ENCODE measurements at places on chromosomes 7 and 10.

DNA sequence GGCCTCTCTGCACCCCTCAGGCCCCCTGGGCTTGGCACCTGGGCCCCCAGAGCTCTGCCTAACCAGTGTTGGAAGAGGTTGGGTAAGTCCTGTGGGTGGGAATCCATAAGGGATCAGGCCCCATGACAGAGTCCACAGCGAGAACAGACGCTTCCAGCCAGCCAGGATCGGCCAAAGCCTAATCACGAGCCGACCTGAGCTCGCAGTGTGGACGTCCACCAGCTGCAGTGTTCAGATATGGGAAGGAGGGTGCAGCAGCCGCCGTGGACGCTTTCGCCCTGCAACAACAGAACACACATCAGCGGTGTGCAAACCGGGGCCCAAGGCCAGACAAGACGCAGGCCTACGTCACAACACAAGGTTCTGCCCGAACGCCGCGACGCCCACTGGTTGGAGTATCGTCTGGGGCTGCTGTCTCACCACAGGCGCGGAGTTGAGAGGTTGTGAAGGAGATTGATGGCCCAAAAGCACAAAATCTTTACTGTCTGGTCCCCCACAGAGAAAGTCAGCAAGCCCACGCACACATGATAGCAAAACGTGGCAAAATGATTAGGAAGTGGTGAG, 102.1 kb downstream of the FOXL3 start:
- no peak for DNase-seq

DNA sequence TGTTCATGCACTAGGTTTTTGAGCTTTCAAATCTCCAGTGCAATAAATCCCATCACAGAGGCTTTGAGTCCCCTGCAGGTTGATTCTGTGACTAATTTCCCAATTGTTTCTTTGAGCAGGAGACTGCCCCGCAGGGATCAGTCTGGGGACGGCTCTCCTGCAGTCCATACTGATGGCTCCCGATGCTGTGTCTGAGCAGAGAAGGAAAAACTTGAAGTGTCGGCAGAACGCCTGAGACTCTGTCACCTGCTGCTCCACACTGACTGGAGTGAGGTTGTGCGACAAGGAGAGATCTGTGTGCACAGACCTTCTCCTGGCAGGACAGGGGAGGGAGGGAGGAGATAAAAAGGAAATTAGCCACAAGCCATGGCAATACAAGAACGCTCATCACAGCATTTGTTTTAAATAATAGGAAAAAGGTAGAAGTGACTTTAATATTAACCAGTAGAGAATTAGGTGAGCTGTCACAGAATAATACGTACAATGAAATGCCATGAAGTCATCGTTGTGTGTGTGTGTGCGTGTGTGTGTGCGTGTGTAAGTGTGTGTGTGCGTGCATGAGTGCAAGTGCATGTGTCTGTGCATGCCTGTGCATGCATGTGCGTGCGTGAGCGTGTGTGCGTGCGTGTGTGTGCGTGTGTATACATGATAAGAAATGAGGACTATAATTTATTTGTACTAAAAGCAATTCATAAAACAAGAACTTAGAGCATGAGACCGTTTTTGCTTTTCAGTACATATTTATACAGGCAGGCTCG, 38.2 kb downstream of the HTR5A start:
- DNase-seq: no peak

- no peak for DNase-seq
These were observed 5.0 kb upstream of the GSAP start for GRCh38 chr7:77420986-77421672.

DNA sequence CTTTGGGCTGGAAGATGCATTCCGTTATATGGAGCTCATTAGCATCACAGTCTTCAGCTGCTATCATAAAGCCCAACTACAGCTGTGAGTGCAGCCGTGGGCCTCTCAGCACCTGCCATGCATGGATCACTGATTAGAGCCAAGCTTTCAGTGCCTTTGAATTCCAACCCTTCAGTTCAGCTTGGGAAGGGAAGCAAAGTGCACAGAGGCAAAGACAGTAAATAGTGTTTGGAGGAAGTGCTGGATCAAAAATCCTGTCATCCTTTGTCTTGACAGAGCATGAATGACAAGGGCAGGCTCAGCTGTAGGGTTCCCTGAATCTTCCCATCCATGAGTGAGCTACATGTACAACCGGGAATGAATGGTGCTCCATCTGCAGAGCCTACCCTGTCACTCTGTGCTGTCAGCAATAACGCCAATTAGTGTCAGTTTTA, 153.7 kb downstream of the DNAJB9 start:
- DNase-seq: no peak

GRCh38 chr10:92354587-92354986, 63.6 kb downstream of the MARCHF5 start:
- DNase-seq: no peak

DNA sequence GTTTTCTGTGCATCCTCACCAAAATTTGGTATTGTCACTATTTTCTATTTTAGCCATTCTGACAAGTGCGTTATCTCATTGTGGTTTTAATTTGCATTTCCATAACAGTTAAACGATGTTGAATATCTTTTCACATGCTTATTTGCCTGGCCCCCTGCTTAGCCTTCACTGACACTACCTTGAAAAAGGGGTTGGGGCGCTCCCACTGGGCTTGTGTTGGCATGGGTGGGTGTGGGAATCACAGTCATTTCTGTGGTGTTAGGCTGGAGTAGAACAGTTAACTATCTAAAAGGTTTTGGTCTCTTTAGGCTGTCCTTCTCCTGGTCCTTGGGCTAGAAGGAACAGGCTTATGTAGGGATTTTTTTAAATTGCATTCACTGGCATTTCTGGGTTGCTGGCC, 72.2 kb upstream of the TMEM140 start:
- no peak for DNase-seq

- no peak for DNase-seq
These were observed 28.9 kb downstream of the ELFN1 start for GRCh38 chr7:1698951-1699350.

DNA sequence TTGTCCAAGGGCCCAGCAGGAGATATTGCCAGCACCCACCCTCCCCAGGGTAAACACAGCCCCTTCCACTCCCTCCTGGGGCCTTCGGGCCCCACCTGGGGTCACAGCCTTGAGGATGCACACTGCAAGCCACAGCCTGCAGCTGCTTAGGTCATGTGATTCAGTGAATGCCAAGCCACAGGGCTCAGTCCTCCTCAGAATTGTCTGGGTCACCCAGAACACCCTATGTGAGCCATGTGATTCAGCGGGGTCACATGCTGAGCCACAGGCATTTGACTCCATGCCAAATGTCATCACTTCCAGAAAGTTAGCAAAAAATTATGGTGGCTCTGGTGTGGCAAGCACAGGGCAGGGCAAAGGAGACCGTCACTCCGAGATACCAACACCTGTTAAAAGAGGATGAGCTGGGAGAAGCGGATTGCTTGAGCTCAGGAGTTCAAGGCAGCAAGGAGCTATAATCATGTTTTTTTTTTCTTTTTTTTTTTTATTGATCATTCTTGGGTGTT, 17.2 kb upstream of the PSAP start:
- no peak for DNase-seq

DNA sequence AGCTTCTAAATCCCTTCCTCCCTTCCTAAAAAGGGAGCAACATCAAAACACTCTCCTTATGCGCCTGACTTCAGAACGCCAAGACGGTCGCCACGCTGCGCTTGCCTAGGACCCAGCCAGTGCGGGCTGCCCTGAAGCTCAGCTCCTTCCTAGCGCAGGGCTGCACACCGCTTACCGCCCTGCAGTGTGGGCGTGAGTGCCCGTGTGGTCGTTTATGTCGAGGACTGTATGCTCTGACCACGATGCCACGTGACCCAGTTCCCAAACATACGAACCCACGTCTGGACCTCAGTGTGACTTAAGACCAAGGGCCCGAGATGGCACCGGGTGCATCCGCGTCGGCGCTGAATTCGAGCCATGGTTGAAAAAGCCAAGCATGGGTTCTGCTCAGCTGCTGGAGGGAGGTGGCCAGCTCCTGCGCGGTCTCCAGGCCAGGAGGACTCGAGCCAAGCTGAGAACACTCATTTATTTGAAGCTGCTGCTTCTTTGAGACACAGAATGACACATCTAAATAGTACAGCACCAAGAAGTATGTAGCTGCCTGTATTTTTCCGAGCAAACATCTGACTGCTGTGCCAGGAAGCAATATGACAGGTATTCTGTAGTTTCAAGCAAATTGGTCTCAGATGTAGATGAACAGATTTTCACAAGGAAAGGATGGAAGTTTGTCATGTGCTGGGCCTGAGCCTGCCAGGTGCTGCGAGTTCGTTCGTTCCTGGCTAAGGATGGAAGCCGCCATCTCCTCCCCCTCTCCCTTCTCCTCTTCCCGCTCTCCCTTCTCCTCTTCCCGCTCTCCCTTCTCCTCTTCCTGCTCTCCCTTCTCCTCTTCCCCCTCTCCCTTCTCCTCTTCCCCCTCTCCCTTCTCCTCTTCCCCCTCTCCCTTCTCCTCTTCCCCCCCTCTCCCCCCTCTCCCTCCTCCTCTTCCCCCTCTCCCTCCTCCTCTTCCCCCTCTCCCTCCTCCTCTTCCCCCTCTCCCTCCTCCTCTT, 184.7 kb downstream of the EBF3 start:
- DNase-seq: no peak

DNA sequence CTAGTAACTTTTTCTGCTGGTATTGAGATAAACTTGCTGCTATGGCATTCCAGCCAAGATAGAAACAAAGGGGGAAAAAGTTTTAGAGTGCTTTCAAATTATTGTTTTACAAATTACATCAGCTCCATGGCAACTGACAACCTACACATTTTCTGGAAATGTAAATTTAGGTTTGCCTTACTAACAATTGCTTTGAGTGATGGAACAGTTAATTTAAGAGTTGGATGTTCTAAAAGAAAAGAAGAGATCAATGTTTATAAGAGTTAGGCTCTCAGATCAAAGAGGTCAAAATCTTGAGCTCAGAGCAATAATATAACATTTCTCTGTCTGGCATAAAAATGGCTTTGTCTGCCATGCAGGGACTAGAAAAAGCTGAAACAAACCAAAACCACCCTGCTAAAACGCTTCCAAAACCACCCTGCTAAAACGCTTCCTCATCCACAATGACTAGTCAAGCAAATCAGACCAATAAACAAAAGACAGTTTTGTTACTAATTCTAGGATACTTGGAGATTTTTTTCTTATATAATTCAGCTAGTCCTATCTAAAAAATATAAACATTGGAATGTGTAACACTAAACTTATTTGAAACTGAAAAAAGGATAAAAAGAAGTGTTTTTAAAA, 32.3 kb downstream of the ORC5 start:
- no peak for DNase-seq

DNA sequence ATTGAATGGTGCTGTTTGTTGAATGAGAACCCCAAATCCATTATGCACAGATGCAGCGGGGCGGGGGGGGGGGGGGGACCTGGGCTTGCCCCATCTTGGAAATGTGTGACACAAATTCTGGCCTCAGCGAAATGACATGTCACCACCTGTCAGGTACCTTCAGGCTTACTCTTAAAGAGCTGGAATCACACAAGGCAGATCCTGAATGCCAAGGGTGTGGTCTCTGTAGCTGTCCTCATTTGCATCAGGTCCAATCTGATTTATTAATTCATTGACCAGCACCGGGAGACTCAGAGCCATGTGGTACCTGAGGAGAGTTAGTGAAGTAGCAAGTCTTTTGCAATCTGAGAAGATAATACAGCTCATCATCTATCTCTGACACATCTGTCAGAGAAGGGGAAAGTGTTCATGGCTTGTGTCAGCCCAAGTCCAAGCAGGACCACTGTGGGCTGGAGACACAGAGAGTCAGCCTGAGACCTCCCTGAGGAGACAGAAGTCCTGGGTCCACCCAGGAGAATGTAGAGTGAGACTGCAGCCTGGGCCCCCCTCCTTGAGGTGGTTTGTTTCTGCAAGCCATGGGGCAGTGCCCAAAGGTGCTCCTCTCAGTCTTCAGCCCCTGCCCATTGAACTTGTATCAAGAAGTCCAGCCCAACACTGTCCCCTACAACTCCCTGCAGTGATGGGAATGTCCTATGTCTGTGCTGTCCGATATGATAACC, 46.7 kb downstream of the ADCYAP1R1 start:
- no peak for DNase-seq

- no peak for DNase-seq
These were observed 294.6 kb downstream of the RNLS start for GRCh38 chr10:88288320-88289059.

- DNase-seq: no peak
These were observed 402.6 kb downstream of the NRG3 start for GRCh38 chr10:82277591-82277990.

DNA sequence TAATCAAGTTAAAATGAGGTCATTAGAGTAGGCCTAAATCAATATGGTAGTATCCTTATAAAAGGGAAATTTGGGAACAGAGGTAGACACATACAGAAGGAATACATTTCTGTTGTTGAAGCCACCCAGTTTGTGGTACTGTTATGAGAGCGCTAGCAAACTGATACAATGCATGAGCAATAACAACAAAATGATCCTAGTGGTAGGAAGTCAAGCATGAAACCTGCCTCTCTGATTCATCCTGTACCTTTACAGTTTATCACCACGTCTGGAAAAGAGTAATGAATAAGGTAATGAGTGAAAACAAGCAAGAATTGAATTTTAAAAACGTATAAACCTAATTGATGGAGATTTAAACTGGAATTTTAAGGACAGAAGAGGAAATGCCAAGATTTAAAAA, 217.2 kb downstream of the PCLO start:
- DNase-seq: no peak

GRCh38 chr10:129854796-129855705, 109.0 kb downstream of the EBF3 start:
- no peak for DNase-seq

GRCh38 chr10:30893208-30893607, 138.5 kb downstream of the ZNF438 start:
- no peak for DNase-seq

DNA sequence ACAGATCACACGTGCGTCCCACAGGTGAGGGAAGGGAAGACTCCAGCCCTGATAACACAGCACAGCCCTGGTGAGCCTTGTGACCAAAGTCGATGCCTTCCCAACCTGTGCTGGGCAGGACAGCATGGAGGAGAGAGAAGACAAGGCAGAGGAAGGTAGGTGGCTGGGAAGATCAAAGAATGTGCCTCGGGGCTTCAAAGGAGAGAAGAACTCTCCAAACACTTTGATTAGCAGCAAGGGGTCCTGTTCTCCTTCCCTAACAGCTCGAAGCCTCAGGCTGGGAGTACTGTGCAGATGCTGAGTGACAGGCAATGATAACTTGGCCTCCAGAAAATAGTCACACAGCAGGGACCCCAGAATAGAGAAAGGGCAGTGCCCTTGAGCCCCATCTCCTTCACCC, 288.5 kb downstream of the TCERG1L start:
- DNase-seq: no peak
